ENCODE measurements at places on chromosomes 6 and 20. TPM values are rescaled to one million over a fixed set of nuclear protein-coding genes. Genes with fewer than 3 reads are reported as not detected.
A peak's percentile ranks its signal among the peaks of the same experiment; 100 is the strongest.

DNA sequence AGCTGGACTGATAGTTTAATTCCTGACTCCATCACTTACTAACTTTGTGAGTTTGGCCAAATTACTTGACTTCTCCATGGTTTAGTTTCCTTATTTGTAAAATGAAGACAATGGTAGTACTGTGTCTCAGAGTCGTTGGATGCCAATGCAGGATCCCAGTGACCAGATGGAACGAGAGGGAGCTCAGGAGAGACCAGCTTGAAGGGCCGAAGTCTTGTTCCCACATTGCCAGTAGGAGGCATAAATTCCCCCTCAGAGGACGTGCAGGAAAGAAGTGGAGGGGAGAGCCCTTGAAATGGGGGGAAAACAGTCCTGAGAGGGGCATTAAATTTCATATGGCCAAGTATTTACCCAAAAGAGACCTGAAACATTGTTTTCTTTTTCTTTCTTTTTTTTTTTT, 2.1 kb upstream of the MUC22 start:
- no peak for DNase-seq

DNA sequence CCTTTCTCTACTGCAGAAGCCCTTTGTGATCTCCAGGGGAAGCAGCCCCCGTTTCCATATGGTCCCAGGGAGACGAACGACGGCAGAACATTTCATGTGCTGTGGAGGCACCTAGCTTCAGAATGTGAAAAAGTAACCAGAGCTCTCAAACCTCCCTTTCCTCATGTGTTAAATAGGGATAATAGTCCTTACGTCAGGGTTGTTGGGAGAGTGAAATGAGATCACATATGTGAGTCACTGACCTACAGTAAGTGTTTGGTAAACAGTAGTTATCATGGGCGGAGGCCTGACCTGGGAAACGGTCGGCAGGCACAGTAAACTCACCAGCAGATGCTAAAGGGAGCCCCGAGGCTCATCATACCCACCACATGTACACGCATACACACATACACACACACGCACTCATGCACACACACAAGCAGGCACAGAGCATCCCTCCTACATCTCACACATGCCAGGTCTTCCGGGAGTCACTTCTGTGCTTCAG, 89.7 kb downstream of the LY86 start:
- no peak for DNase-seq

- no peak for DNase-seq
Observed at GRCh38 chr20:7497985-7498384, 442.3 kb downstream of the HAO1 start.

- DNase-seq = peak; percentile 48
Observed at GRCh38 chr6:17224056-17224455, 57.1 kb upstream of the RBM24 start.

DNA sequence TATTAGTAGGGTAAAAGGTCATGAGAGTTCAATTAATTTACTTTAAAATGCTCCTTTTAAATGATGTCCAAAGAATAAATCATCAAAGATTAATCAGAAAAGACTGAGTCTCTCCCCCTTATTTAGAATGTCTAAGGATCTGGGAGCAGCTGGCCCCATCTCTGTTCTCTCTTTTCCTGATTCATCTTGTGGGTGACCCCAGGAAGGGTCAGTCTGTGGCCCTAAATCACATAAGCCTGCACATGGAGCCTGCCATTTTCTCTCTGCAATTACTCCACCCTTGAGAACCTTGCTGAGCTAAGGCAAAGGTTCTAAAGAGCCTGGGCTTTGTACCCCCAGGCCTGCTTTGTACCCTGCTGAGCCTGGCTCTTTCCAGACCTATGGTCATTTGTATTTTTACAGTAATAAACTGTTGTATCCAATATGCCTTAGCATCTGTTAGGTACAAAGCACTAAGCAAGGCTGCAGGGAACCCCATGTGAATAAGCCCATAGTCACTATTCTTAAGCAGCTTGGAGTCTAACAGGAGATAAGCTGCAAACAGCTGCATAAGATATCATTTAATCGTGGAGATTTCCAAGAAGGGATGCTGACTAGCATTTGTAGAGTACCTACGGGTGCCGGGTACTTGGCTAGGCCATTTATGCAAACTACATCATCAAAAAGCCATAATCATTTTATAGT, 431.0 kb upstream of the MARCKS start:
- no peak for DNase-seq

DNA sequence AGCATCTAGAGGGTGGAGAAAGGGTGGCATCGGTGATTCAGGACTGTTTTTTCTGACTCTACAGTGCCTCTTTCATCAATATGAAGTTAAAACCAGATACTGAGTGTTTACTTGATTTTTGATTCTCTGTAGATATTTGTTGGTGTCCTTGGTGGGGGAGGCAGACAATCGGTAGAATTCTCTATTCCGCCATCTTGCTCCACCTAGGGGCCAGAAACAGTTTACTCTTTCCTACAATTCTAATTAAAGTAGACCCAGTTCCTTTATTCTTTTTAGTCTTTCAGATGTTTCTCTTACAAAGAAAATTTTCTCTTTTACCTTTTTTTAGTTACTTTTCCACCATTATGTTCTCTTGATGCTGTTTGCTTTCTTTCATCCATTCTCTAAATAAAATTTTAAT, 162.1 kb upstream of the RAB32 start:
- DNase-seq = no peak

DNA sequence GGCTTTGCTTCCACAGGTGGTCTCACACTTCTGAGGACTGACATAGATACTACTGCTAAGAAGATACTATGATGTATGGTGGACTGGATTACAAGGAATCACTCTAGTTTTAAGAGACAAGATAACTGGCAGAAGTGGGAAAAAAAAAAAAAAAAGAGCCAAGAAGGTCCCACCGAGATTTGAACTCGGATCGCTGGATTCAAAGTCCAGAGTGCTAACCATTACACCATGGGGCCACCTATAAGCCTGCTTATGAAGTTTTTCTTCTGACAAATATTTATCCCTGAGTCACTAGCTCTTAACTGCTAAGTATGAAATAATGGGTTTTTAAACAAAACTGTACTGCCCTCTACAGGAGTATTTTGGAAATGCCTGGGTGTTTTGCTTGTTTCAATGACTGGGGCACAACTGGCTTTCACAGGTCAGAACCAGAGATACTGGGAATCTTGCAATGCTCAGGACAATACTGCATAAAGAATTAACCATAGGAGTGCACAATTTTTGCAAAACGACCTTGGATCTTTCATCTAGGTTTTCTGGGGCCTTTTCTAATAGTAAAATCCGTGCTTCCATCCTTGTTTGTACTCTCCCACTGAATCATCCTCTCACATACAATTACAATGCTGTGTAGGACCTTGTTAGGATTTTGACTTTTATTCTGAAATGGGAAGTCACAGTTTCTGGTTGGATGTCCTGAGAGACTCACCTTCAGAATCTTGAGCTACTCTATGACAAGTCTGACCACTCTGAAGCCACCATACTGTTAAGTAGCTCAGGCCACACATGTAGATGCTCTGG, 116.3 kb downstream of the OR2B2 start:
- DNase-seq = peak; percentile 93

DNA sequence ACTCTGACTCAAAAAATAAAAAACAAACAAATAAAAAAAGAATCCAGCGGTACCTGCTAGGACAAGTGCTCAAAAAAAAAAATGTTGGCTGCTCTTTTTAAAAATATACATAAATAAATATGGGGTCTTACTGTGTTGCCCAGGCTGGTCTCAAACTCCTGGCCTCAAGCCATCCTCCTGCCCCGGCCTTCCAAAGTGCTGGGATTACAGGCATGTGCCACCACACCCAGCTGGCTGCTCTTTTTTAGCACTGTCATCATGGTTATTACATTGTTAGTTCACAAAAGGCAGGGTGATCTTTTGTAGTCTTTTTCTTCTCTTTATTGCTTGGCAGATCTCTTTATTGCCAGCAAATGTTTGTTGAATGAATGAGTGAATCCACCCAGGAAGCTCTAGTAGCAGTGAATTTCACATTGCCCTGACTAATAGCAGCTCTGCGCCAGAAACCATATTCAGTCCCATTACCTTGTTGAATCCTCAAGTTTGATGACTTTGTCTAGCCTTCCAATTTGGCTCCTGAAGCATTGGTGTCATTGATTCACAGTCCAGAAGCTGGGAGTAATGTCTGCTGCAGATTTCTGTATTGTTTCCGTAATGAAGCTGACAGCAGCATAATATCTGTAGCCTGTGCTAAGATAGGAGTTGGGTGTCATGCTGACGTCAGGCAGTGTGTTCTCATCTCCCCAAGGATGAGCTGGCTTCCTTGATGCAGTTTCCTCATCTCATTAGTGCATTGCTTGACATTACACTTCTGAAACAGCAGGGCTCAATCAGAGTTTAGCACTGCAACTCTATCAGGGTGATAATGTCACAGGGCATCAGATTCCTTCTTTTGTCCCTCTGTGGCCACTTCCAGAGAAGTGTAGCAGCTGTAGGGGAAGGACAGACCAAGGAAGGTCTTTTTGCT, 84.9 kb upstream of the TGM3 start:
- no peak for DNase-seq

GRCh38 chr6:70790483-70791224, 123.0 kb downstream of the SMAP1 start:
- no peak for DNase-seq

DNA sequence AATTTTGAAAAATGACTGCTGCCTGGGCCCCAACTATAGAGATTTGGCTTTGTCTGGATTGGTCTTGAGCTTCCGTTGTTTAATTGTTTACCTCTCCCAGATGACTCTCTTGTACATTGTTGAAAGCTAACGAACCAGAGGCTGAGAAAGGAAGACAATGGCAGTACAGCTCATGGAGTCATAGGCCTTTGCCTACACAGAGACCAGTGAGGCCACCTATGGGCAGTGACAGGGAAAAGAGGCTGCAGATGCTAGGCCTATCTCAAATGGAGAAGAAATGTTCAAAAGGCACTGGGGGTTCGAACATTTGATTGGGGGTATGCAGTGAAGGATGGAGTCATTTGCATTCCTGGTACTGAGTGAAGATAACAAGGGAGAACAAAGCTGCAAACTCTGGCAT, 29.1 kb downstream of the OPN5 start:
- no peak for DNase-seq

DNA sequence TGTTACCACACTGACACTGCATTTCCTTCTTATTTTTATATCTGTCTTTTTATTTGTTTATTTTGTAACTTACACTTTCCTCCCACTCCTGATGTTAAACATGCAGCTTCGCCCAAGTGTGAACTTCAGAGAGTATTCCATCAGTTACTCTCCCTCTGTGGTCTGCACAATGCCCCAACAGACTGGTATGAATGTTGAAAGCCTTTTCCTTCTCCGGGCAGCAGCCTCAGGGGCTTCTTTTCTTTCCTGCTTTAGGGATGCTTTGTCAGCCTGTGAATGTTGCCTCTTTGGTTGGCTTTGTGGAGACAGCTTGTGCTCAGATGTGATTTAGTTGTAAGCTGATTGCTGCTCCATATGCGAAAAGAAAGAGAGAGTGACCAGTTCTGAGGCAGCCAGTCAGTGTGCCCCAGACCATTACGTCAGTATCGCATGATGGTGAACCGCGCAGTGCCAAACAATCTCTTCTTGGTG, 44.0 kb downstream of the SMPDL3A start:
- no peak for DNase-seq

DNA sequence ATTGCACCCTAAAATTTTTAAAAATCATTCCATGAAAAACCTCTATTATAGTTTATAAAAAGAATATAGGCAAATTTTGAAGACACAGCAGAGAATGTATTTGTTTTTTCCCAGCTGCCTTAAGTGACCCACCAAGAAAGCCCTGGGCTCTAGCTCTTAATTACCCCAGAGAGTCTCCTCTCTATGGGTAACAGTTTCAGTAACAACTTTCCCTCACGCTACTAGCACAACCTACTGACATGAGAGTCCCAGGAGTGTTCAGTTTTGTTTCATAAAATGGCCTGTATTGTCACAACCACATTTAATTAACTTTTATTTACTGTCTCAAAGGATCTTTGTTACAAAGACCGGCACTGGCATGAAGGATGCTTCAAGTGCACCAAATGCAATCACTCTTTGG, 41.5 kb downstream of the FHL5 start:
- DNase-seq = no peak

DNA sequence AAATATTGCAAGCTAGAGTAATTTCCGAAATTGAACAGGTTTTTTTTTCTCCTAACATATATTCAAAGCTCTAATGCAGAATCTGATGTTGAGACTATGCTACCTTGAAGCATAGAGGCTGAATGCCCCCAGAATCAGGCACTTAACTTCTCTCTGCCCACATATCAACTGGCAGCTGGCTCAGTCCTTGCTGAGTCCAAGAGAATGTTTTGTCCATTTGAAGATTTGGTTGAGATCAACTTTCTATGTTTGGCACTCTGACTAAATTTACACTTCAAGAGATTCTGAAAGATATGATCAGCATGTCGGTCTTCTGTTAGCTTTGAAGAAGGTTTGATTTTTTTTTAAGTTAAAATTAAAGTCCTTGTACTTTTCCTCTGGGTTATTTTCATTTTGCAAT, 1298.1 kb downstream of the EPHA7 start:
- DNase-seq = no peak

DNA sequence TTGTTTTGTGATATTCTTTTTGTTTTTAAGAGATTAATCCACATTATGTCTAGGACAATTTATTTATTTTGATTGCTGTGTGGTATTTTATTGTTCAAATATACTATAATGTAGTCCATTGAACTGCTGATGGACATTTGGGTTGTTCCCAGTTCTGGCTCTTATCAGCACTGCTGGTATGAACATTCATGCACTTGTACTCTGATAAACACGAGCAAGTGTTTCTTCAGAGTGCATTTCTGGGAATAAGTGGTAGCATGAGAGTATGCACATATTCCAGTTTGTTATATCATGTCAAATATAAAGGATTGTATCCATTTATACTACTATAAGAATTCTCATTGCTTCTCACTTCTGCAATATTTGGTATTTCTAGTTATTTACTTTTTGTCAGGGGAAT, 7.1 kb downstream of the CALHM6 start:
- peak; percentile 21 for DNase-seq

DNA sequence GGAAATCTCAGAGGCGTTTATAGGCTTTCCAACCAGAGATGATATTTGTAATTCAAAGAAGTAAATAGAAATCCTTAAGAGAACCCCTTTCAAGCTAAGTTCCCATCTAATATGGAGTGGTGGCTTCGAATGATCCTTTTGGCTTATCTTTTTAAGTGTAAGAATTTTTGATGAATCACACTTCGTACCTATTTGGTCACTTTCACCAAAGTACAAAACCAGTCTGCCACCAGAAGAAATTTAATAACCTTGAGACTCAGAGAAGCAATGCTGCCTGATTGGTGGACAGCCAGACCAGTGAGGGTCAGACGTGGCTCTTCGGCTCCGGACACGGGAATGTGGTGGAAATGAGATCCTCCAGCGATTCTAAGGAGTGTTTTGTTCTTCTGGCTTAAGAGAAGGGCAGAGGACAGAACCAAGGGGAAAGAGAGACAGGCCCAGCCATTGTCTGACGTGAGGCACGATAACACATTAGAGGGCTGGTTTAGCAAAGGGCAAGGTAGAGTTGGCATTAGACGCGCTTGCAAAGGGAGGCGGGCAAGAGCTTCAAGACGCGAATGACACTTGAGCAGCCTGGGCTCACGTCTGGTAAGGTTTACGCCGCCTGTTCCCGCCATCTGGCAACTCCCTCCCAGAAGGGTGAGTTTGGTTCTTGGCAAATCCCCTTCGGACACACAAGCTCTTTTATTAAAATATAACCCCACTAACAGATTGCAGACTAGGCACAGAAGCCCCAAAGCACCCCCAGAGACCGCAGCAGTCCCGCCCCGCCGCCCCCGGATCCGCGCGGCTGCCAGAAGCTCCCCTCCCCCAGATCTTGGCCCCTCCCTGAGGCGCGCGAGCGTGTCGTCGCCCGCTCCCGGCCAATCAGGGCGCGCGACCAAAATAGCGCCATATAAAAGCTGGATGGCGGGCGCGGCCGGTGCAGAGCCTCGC, 50.0 kb upstream of the EZR start:
- DNase-seq = peak; percentile 90

Gene ATP6V1G2
- 28.8 TPM for total RNA-seq

Gene HLA-DOA
- total RNA-seq = 0.25 TPM

Gene MAPK13
- 1.7 TPM for total RNA-seq

Gene EPB41L2
- 24.0 TPM for total RNA-seq

Gene FGD2
- not detected for total RNA-seq

Data from cardiac muscle cell (in vitro differentiated cells and primary cell).